ENCODE measurements at places on chromosomes 4 and X.

DNA sequence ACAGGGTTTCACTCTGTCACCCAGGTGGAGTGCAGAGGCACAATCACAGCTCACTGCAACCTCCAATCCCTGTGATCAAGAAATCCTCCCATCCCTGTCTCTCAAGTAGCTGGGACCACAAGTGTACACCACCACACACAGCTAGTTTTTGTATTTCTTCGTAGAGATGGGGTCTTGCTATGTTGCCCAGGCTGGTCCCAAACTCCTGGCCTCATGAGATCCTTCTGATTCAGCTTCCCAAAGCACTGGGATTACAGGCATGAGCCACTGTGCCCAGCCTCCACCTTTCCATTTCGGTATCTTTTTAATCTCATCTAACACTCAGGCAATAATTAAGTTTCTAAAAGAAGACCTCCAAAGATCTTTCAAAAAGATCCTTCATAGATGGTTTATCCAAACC, 22.9 kb downstream of the ADGRA3 start:
- H3K27me3 ChIP-seq, result no peaks in the 10 kb centered on the region
- no peak for DNase-seq
- no peak overlapping the region for H3K27ac ChIP-seq
- H3K4me1 ChIP-seq, result no peaks in the 10 kb centered on the region
- H3K4me3 ChIP-seq, result no peak overlapping the region
- no peaks in the 10 kb centered on the region for H3K36me3 ChIP-seq

GRCh38 chrX:68647156-68647957, at the start of gene STARD8:
Gene STARD8, plus strand, starts transcription at chrX:68647666. Its CDS starts 217 bp downstream, at chrX:68647883.
- no peak within 1 kb of the TSS for H3K27ac ChIP-seq
- no peaks in the 10 kb centered on the region for H3K27me3 ChIP-seq
- no peak for DNase-seq

GRCh38 chr4:8247047-8247930, 22.3 kb upstream of the HTRA3 start:
- H3K27me3 ChIP-seq, result no peaks in the 10 kb centered on the region
- DNase-seq, result no peak

DNA sequence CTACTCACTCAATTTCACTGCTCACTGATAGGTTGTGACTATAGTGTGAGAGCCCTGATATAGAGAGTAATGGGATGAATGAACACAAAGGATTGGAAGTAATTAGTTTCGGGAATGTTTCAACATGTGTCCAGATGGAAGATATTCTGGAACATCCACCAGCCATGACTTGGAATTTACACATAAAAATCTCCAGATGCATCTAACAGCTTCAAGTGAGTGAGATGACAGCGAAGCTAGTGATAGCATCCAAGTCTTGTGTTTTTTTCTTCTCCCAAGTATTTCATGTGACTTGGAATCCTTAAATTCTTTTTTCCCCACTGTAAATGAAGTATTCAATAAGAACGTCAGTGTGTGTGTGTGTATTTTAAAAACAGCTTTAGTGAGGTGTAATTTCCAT, 82.1 kb downstream of the CLDN34 start:
- DNase-seq, result no peak
- H3K27ac ChIP-seq, result no peak overlapping the region
- H3K4me3 ChIP-seq, result no peak overlapping the region
- no peaks in the 10 kb centered on the region for H3K4me1 ChIP-seq

DNA sequence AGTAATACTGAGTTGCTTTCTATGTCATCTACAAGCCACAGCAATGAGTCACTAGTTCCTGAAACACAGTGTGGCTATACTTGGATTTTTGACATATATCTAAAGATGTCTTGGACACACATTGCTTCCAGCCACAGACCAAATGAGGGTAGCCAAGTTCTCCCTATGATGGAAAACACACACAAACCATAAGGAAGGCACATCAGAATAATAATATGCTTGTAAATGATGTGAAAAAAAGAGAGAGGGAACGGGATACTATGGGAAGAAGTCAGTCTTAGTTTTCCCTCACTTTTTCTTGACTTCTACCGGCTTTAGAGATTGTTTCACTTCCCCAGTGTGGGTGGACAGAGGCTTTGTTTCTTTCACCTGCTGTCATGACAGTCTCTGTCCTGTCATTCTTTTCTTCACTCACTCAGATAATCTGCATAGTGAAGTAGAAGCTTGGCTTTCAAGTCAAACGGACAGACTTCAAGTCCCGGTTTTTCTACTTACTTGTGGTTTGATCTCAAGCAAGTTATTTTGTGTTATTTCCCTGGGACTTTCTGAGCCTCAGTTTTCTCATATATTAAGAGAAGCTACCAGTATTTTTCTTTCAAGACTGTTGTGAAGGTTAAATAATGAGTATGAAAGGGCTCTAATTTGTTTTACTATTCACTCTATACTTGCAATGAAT, 34.7 kb downstream of the P2RY10 start:
- no peak overlapping the region for H3K4me3 ChIP-seq
- no peaks in the 10 kb centered on the region for H3K36me3 ChIP-seq
- H3K4me1 ChIP-seq, result peaks cover 8% of the 10 kb centered on the region
- H3K27ac ChIP-seq, result no peak overlapping the region

- no peaks in the 10 kb centered on the region for H3K36me3 ChIP-seq
- no peaks in the 10 kb centered on the region for H3K27me3 ChIP-seq
- no peak for DNase-seq
- H3K4me1 ChIP-seq, result no peaks in the 10 kb centered on the region
Measured at GRCh38 chr4:81870275-81870674, 398.6 kb upstream of the RASGEF1B start.

DNA sequence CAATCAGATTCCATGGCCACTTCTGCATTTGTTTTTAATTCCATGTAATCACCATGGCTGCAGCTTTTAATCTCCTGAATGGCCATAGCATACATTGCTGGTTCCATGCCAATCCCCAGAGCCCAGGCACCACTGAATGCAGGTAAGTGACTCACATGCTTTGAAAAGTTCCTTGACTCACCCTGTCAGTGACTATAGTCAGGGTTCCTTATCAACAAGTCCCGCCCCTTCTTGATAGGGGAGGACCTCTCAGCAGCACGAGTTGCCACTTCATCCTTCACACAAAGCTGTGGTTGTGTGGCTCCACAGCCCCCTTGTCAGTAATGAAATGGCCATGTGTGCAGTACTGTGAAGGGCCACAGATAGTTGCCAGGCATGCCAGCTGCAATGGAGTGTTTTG, 516.6 kb downstream of the PPARGC1A start:
- H3K4me1 ChIP-seq, result no peaks in the 10 kb centered on the region
- DNase-seq, result no peak
- no peaks in the 10 kb centered on the region for H3K27me3 ChIP-seq
- no peak overlapping the region for H3K27ac ChIP-seq
- H3K4me3 ChIP-seq, result no peak overlapping the region
- H3K36me3 ChIP-seq, result no peaks in the 10 kb centered on the region
